ENCODE measurements at places on chromosomes 11 and 22. TPM values are rescaled to one million over a fixed set of nuclear protein-coding genes. Genes with fewer than 3 reads are reported as not detected.

The PAFAH1B2 gene
- total RNA-seq, result 142 TPM

The LRRC32 gene
- total RNA-seq, result 2.0 TPM

The KIF18A gene
- total RNA-seq, result 3.4 TPM

The FAM111B gene
- total RNA-seq, result 1.7 TPM

The PDGFB gene
- total RNA-seq, result 4.4 TPM

The SCUBE1 gene
- 42.8 TPM for total RNA-seq

The BARX2 gene
- total RNA-seq, result under 0.01 TPM

The PGA3 gene
- total RNA-seq, result 0.49 TPM

The SHISA8 gene
- total RNA-seq, result not detected

The OR5B3 gene
- not detected for total RNA-seq

The VSIG2 gene
- total RNA-seq, result 0.49 TPM

The PRR33 gene
- not detected for total RNA-seq

The OLFML1 gene
- 1.2 TPM for total RNA-seq

The SAA1 gene
- total RNA-seq, result not detected

The SAA2 gene
- not detected for total RNA-seq

The ENTHD1 gene
- total RNA-seq, result not detected

The VSTM5 gene
- total RNA-seq, result 2.0 TPM

The NXPE1 gene
- total RNA-seq, result not detected

The CBX6 gene
- total RNA-seq, result 21.9 TPM

The CERK gene
- 32.9 TPM for total RNA-seq

The CECR2 gene
- total RNA-seq, result 5.4 TPM

The TSKU gene
- 6.4 TPM for total RNA-seq

The PIK3IP1 gene
- 17.5 TPM for total RNA-seq

The NECTIN1 gene
- total RNA-seq, result 12.8 TPM

The SEZ6L gene
- total RNA-seq, result 109 TPM

The LIF gene
- total RNA-seq, result not detected

The CLMP gene
- total RNA-seq, result 65.9 TPM

The MN1 gene
- 64.2 TPM for total RNA-seq

The PKP3 gene
- total RNA-seq, result 0.74 TPM

The SCN3B gene
- total RNA-seq, result 81.4 TPM

The CHRM1 gene
- total RNA-seq, result 8.9 TPM

The OR51G1 gene
- not detected for total RNA-seq

The HEPN1 gene
- not detected for total RNA-seq

The FOLR2 gene
- total RNA-seq, result 3.9 TPM

The MISFA gene
- 0.74 TPM for total RNA-seq

The TPBGL gene
- total RNA-seq, result not detected

The SPCS2 gene
- 22.9 TPM for total RNA-seq

The TBX10 gene
- total RNA-seq, result not detected

The RDX gene
- total RNA-seq, result 67.1 TPM

The OR5P2 gene
- not detected for total RNA-seq

The E2F8 gene
- 0.49 TPM for total RNA-seq

The ST14 gene
- total RNA-seq, result 0.25 TPM

The SLC22A25 gene
- under 0.01 TPM for total RNA-seq

All from temporal lobe (tissue), 4 donors.